ENCODE measurements at places on chromosomes 4 and X. TPM values are rescaled to one million over a fixed set of nuclear protein-coding genes. Genes with fewer than 3 reads are reported as not detected.

GJB1 gene
- not detected for total RNA-seq

GRCh38 chr4:99165978-99166377 is 21.9 kb upstream of the ADH4 start:
- no peaks in the 10 kb centered on the region for H3K4me1 ChIP-seq
- H3K27ac ChIP-seq = no peak overlapping the region
- H3K27me3 ChIP-seq = no peaks in the 10 kb centered on the region
- no peak for DNase-seq

DNA sequence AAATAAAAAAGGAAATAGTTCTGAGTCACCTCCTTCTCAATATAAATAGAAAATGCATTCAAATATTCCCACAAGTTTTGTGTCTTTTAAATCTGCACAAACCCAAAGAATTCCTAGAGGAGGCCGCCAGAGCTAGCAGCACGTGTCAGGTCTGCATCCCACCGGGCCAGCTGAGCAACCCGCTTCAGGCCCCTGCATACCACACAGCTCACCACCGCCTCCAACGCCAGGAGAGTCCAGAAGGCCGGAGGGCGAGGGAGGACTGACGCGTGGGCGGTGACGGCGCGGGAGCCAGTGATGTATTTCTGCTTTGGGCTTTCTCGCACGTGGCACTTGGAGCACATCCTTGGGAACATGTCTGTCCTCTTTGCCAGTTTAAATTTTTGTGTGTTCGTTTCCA is 61.9 kb upstream of the CLDN34 start:
- H3K4me1 ChIP-seq = no peaks in the 10 kb centered on the region
- no peak for DNase-seq
- H3K27me3 ChIP-seq = no peaks in the 10 kb centered on the region
- H3K36me3 ChIP-seq = no peaks in the 10 kb centered on the region
- H3K4me3 ChIP-seq = no peak overlapping the region

SPANXC gene
- not detected for total RNA-seq

DNA sequence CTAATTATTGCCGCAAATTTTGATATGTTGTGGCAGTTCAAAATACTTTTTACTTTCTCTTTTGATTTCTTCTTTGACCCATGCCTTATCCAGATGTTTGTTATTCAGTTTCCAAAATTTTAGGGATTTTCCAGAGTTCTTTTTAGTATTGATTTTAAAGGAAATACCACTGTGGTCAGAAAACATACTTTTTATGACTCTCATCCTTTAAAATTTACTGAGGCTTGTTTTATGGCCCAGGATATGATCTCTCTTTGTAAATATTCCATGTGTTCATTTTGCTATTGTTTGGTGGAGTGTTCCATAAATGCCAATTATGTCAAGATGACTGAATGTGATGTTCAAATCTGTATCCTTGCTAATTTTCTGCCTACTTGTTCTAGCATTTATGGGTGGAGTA is 272.3 kb upstream of the DIPK2B start:
- no peak for DNase-seq
- no peaks in the 10 kb centered on the region for H3K36me3 ChIP-seq
- no peak overlapping the region for H3K4me3 ChIP-seq
- no peak overlapping the region for H3K27ac ChIP-seq
- no peaks in the 10 kb centered on the region for H3K27me3 ChIP-seq
- no peaks in the 10 kb centered on the region for H3K4me1 ChIP-seq

NDP gene
- total RNA-seq = not detected

- no peaks in the 10 kb centered on the region for H3K4me1 ChIP-seq
- H3K36me3 ChIP-seq = no peaks in the 10 kb centered on the region
- H3K27me3 ChIP-seq = no peaks in the 10 kb centered on the region
- DNase-seq = no peak
- H3K27ac ChIP-seq = no peak overlapping the region
- no peak overlapping the region for H3K4me3 ChIP-seq
Observed at GRCh38 chr4:27534488-27534887, 673.8 kb downstream of the STIM2 start.

GRCh38 chr4:89788206-89789072 is 48.5 kb downstream of the SNCA start:
- H3K27ac ChIP-seq = no peak overlapping the region
- DNase-seq = no peak
- H3K4me1 ChIP-seq = no peaks in the 10 kb centered on the region
- H3K4me3 ChIP-seq = no peak overlapping the region
- no peaks in the 10 kb centered on the region for H3K27me3 ChIP-seq

GRCh38 chr4:2842687-2843262 is 869 bp upstream of the ADD1 start:
- no peaks in the 10 kb centered on the region for H3K36me3 ChIP-seq
- peaks cover 50% of the 10 kb centered on the region for H3K4me1 ChIP-seq
- peak overlapping the region; percentile 69 for H3K27ac ChIP-seq

RTL5 gene
- 1.0 TPM for total RNA-seq

Measured in CD8-positive, alpha-beta memory T cell (primary cell).